Gastroesophageal sphincter (tissue), 4 donors: ENCODE measurements at places on chromosomes 5 and 9. TPM values are rescaled to one million over a fixed set of nuclear protein-coding genes. Genes with fewer than 3 reads are reported as not detected.
A peak's percentile ranks its signal among the peaks of the same experiment; 100 is the strongest.

DNA sequence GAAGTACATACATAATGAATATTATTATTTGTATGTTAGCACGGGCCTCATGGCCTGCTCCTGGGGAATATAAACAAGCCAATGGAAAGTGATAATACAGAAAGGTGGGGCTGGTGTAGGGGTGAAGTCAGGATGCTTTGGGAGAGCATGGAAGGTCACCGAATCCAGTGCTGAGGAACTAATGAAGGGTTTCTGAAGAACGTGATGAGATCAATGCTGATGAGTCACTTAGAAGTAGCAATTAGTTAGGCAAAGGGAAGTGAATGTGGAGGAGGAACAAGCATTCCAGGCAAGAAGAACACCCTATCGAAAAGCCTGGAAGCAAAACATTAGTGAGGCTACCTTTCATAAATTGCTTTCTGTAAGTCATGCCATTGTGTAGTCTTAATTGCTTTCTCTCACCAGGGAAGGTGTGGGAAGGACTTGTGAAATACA is 2.1 kb downstream of the ANXA1 start:
- H3K36me3 ChIP-seq, result peaks cover 6% of the 10 kb centered on the region
- ATAC-seq, result no peak
- peaks cover 25% of the 10 kb centered on the region for H3K4me1 ChIP-seq
- H3K27me3 ChIP-seq, result no peaks in the 10 kb centered on the region
- H3K27ac ChIP-seq, result peak overlapping the region; percentile 78

DNA sequence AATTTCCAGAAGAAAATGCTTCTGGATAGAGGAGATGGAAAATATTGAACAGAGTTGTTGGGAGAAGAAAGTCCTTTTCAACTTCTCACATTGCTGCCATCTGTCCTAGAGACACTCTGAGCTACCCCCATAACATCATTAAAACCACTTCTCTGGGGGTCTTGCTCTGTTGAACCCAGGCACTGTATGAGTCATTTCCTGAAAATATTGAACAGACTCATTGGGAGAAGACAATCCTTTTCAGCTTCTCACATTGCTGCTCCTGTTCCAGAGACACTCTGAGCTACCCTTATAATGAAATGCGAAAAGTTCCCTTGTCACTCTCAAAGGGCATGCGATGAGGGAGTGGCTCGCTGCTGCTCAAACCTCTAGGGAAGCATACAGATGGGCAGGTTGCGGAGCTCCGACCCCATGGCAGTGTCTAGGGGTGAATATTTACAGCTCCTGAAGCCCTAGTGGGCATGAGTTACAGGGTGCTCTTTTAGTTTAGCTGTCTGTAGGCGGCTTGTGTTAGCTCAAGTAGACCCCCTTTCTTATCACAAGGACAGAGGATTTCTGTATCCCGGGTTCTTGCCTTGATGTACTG is 90.7 kb downstream of the CDKN2A start:
- no peaks in the 10 kb centered on the region for H3K4me1 ChIP-seq
- no peak overlapping the region for H3K27ac ChIP-seq
- H3K36me3 ChIP-seq, result no peaks in the 10 kb centered on the region
- no peak for ATAC-seq
- H3K27me3 ChIP-seq, result no peaks in the 10 kb centered on the region

DMRT3 gene
- 0.12 TPM for total RNA-seq

- no peak for ATAC-seq
- H3K4me1 ChIP-seq, result no peaks in the 10 kb centered on the region
- peaks cover 79% of the 10 kb centered on the region for H3K27me3 ChIP-seq
- no peaks in the 10 kb centered on the region for H3K36me3 ChIP-seq
These were observed 149.8 kb upstream of the PPP1R26 start for GRCh38 chr9:135329571-135330306.

DNA sequence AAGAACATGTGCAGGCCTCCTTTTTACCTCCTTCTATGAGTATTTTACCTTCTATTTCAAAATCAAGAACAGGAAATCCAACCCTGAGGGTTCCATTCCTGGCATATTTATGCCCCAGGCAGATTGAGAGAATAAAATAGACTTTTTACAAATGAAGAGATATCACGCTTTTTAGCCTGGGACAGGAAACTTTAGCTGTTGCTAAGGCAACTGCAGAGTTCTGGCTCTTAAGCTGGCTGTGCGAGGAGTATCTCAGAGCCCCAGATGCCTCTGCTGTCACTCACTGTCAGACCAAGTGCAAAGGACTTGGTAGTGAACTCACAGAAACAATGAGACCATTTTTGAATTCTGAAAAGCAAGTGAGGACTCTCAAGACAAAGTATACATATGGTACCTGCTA is 69.5 kb upstream of the HSPB3 start:
- H3K4me1 ChIP-seq, result no peaks in the 10 kb centered on the region
- H3K4me3 ChIP-seq, result no peak overlapping the region

GRCh38 chr5:158434749-158435148 is 575.8 kb upstream of the CLINT1 start:
- no peaks in the 10 kb centered on the region for H3K36me3 ChIP-seq
- ATAC-seq, result no peak

TMEM250 gene
- total RNA-seq, result 28.7 TPM

DNA sequence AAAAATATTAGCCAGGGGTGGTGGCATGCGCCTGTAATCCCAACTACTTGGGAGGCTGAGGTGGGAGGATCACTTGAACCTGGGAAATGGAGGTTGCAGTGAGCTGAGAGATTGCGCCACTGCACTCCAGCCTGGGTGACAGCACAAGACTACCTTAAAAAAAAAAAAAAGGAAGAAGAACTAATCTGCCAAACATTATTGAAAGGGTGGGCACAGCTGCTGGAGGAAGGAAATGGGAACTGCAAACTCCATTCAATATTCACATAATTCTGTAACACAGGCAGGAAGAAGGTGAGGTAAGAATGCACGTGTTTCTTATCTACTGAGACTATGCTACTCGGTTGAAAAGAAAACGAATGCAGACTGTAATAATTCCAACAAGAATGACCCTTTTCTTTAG is 121.1 kb upstream of the GNA14 start:
- no peaks in the 10 kb centered on the region for H3K36me3 ChIP-seq
- no peak for ATAC-seq
- no peak overlapping the region for H3K27ac ChIP-seq

DNA sequence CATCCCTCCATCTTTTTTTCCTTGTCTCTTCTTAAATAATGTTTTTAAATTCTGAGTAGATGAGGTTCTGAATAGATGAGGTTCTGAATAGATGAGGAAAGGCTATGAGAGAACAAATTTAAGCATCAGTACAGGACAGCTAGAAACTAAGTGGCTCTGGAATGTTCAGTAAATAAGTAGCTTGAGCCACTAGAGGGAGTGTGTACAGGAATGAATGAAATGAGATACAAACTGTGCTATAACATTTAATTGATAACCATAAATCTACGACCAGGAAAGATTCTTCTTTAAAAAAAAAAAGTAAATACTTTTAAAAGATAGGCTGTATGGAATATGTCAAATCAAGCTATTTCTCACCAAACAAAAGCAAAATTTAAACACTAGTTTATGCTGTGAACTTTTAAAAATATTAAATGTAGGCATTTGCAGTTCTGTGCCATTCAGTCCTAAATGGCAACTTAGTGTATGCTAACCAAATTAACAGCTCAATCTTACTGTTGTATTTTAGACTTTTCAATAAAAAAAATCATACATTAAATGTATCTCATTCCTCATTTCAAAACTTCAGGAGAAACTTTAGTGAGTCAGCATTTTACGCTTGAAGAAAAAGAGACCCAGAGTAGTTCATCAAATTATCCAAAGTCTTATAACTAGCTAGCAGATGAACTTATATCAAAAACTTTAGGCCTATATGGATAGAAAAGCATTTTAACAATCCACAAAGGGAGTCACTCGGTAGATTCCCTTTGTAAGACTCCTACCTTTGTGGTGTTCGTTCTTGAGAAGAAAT is 70.4 kb upstream of the SNX2 start:
- H3K36me3 ChIP-seq, result no peaks in the 10 kb centered on the region
- H3K27ac ChIP-seq, result no peak overlapping the region
- H3K27me3 ChIP-seq, result no peaks in the 10 kb centered on the region
- H3K4me3 ChIP-seq, result no peak overlapping the region
- no peak for ATAC-seq

DNA sequence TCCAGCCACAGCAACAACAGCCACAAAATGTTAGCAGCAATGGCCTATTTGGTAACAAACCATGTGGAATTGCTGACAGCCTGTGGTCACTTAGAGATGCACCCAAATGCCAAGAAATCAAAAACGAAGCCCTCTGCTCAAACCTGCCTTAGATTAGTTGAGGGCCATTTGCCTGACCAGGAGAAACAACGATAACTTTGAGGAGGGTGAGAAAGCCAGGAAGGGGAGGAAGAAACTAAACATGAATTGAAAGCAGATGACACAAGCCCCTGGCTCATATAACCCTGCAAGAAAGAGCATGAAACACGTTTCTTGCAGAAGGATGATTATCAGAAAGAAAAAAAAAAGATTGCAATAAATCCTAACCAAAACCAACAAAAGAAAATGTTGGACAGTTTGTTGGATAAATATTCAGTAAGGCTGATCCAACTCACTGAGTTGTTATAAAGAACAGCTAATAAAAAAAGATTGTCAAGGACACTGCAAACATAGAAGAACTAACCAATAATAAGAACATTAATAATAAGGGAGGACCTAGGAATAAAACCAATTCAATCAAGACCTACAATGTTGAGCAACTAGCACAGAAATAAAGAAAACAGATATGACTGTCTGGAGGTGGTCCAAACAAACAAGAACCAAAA is 140.5 kb upstream of the SLC30A5 start:
- no peak overlapping the region for H3K27ac ChIP-seq
- ATAC-seq, result peak; percentile 61
- no peaks in the 10 kb centered on the region for H3K36me3 ChIP-seq
- H3K4me1 ChIP-seq, result no peaks in the 10 kb centered on the region
- no peaks in the 10 kb centered on the region for H3K27me3 ChIP-seq
- H3K4me3 ChIP-seq, result no peak overlapping the region

DNA sequence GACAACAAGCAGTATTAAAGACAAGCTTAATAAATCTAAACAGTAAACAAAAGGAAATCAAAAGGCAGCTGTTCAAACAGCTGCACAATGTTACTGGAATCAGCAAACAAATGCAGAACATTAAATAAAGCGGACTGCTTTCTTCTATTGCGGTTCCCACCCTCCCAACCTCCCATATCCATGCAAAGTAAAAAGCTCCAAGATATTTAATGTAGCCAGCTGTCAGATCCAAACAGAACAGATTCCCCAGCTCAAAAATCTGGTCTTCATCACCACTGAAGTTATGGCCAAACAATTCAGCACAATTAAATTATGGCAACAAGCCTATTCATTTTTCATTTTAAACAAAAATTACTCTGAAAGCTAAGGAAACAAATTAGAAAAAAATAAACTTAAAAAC is 75.9 kb downstream of the SLC38A9 start:
- peak overlapping the region; percentile 56 for H3K27ac ChIP-seq
- ATAC-seq, result no peak
- peaks cover 19% of the 10 kb centered on the region for H3K4me1 ChIP-seq
- no peaks in the 10 kb centered on the region for H3K36me3 ChIP-seq

PCDHGA9 gene
- total RNA-seq, result 6.6 TPM

GZMA gene
- not detected for total RNA-seq

SLC45A2 gene
- not detected for total RNA-seq

TIMD4 gene
- total RNA-seq, result not detected

EGFLAM gene
- total RNA-seq, result 7.6 TPM

DNA sequence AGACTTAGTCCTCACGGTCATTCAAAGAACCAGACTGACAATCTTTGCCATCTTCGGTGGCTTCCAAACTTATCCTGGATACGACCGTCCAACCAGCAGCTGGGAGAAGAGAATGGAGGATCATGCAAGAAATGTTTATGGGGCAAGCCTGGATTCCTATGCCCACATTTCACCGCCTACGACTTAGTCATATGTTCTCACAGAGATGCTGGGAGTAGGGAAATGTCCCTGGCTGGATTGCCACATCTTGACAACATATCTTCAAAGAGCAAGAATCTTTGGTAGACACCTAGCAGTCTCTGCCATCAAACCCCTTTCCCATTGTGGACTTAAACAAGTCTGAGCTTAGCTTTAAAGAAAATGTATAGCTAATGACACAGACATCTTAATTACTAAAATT is 5.0 kb downstream of the MED7 start:
- H3K27me3 ChIP-seq, result no peaks in the 10 kb centered on the region
- H3K4me1 ChIP-seq, result peaks cover 9% of the 10 kb centered on the region
- no peak overlapping the region for H3K4me3 ChIP-seq
- H3K27ac ChIP-seq, result no peak overlapping the region

- H3K27ac ChIP-seq, result no peak overlapping the region
- no peaks in the 10 kb centered on the region for H3K27me3 ChIP-seq
- ATAC-seq, result no peak
- H3K4me1 ChIP-seq, result peaks cover 24% of the 10 kb centered on the region
These were observed 42.0 kb upstream of the CDC42SE2 start for GRCh38 chr5:131221888-131222287.

DNA sequence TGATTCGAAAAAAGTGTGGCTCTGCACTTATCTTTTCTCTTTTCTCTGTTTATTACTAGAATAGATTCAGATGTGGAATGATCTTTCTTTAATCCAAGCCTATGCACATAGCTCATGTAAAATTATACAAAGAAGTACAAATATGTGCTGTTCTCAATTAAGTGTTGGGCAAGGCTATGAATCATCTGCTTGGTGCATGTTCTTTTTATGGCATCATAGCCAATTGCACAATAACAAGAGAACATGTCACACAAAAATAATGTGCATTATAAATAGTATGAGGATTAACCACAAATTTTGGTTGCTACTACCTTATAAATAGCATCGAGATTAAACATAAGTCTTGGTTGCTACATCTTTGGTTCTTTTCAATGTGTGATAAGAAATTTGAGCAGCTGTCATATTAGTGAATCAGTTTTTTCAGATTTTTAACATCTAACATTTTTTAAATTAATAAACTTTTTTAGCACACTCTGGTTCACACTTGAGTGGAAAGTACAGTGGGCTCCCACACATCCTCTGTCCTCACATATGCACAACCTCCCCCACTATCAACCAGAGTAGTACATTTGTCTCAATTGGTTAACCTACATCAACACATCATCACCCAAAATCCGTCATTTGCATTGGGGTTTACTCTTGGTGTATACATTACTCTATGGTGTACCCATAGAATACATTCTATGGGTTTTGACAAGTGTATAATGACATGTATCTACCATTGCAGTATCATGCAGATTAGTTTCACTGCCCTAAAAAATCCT is 6.8 kb upstream of the RECK start:
- no peak overlapping the region for H3K4me3 ChIP-seq
- no peaks in the 10 kb centered on the region for H3K36me3 ChIP-seq
- H3K27me3 ChIP-seq, result no peaks in the 10 kb centered on the region
- peak overlapping the region; percentile 6 for H3K27ac ChIP-seq
- ATAC-seq, result peak; percentile 92

DNA sequence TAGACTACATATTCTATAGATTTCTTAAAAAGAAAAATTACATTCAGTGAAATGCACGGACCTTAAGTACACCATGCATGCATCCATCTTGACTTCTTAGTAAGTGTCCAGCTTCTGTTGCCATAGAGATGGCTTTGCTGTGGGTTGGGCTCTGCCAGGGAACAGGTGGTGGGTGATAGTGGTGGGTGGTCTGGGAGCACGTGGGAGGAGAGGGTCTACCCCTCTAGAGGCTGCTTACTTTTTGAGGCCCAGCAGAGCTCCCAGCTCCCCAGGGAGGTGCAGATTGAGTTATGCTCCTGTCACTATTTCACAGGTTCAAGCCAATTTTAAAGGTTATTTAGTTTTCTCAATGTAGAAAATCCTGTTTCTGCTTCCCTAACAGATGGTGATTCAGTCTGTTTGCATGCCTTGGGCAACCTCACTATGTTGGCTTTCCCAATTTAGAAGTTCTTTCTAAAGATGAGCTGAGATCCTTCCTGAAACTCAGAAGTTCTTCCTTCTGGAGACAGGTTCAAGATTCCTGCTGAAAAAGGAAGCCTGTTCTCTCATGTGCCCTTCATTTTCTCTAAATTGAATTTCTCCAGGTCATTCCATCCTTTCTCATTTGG is 107.4 kb upstream of the LHFPL2 start:
- no peaks in the 10 kb centered on the region for H3K4me1 ChIP-seq
- no peaks in the 10 kb centered on the region for H3K27me3 ChIP-seq
- no peaks in the 10 kb centered on the region for H3K36me3 ChIP-seq
